IPS-NIHi11 (cell line): ENCODE measurements at places on chromosomes 2 and 18.
A peak's percentile ranks its signal among the peaks of the same experiment; 100 is the strongest.

DNA sequence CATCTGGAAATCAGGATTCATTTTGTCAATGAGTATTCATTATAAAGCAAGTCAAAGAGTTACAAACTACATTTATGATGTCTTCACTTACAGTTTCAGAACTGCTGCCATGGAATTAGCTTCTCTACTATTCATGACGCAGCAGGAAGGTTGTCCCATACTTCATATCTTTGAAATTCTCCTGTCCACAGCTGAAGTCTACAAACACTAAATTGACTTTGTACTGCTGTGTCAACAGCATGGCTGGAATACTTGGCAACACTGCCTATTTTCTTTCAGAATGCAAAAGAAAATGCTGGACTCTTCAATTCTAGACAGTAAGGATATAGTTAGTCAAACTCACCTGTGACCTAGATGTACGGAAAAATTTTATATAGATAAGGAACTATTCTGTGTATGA, 44.6 kb upstream of the UNC80 start:
- DNase-seq: no peak

DNA sequence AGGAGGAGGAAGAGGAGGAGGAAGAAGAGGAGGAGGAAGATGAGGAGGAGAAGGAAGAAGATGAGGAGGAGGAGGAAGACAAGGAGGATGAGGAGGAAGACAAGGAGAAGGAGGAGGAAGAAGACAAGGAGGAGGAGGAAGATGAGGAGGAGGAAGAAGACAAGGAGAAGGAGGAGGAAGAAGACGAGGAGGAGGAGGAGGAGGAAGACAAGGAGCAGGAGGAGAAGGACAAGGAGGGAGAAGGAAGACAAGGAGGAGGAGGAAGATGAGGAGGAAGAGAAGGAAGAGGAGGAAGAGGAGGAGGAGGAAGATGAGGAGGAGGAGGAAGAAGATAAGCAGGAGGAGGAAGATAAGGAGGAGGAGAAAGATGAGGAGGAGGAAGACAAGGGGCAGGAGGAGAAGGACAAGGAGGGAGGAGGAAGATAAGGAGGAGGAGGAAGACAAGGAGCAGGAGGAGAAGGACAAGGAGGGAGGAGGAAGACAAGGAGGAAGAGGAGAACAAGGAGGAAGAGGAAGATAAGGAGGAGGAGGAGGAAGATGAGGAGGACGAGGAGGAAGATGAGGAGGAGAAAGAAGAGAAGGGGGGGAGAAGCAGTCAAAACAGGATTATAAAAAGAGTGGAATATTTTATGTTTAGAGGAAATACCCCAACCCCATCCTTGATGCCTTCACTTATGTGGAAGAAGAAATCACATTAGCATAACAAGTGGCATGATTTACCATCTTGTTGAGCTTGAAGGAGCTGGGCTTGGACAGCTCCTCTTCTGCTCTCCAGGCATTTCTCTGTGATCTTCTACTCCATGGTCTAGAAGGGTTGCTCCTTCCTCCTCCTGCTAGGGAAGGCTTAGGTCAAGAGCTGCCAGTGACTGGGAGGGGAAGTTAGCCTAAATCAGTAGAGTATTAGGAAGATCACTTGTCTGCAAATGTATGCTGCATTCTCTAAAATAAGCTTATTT, 45.3 kb upstream of the KCTD1 start:
- DNase-seq: no peak

DNA sequence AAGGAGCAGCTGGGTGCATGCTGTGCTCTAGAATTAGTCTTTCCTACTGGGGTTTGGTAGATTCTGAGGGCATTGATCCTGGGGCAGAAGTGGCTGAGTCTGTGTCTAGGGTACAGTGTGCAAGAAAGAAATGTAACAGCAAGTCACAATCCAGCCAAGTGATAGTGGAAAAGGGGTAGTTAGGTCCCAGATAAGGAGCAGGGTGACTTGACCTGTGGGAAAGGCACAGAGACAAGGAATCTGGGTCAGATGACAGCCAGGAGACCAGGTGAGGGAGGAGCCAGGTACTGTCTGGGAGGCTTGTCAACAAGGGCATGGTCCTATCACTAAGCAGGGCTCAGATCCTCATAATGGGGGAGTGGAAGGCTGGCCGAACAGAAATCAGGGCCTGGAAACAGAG, 8.1 kb downstream of the IL37 start:
- DNase-seq: no peak

DNA sequence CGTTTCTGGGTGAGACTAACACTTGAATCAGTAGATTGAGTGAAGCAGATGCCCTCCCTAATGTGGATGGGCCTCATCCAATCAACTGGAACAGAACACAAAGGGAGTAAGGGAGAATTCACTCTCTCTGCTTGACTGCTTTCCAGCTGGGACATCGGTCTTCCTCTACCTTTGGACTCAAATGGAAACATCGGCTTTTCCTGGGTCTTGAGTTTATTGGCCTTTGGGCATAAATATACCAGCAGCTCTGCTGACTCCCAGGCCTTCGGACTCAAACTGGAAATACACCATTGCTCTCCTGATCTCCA, 311.6 kb downstream of the STK39 start:
- no peak for DNase-seq

DNA sequence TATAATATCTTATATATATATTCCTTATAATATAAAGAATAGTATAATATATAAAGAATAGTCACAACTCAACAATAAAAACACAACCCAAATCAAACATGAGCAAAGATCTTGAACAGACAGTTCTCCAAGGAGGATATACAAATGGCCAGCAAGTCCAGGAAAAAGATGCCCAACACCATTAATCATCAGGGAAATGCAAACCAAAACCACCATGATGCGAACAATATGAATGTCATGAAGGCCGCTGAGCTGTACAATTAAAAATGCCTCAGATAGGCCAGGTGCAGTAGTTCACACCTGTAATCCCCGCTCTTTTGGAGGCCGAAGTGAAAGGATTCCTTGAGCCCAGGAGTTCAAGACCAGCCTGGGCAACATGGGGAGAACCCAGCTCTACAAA, 58.9 kb downstream of the SLC35F5 start:
- DNase-seq: no peak

DNA sequence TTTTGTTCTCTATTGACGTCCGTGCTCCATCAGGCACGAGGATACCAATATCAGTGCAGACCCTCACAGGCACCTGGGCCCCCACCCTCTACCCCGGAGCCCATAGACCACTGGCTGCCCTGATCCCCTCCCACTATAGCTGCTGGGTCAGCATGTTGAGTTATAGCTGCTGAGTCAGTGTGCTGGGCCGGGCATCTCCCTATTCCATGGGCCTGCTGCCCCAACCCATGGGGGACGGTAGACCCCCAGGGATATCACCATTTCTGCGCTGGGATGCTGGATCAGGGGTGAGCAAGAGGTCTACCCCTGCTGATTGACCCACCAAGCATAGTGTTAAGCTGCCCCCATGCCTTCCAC, 100.1 kb upstream of the ST3GAL5 start:
- no peak for DNase-seq

DNA sequence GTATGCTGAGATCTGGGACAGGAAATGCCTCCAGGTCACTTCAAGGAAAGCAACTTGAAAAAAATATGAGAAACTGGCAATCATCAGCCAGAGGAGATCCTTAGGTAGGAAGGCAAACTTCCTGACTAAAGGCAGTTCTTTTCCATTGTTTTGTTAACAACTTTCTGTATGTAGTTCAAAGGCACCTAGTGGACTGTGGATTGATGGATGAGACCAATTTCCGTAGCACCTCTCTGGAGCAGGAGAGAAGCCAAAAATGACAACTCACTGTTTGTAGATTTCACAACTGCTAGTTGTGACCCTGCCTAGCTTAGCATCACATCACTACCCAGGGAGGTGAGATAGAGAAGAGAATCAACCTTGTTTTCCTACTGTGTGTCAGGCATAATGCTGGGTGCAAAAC, 21.8 kb upstream of the NOSTRIN start:
- no peak for DNase-seq

GRCh38 chr18:76579301-76579695, 84.3 kb upstream of the ZNF516 start:
- DNase-seq: no peak

DNA sequence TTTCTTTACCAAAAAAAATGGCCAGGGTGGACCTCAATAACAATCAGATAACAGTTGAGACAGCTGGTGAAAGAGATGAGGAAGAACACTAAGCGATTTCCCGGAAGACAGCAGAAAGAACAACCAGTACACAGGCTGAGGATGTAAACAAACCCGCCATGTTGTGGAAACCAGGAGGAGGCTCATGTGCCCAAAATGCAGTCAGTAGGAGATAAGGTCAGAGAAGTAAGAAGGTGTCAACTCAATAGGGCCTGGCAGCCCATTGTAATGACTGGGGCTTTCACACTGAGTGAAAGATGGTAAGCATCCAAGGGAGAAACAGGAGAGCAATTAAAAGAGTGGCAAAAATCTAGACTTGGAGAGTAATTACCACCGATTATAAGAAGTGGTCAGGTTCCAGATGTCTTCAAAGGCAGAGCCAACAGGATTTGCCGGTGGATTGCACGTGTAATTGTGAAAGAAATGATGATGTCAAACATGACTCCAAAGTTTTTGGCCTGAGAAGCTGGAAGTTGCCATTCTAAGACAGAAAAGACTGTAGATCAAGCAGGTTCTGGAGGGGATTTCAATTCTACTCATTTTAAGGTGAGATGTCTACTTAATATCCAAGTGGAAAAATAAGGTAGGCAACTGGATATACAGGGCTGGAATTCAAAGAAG, 77.7 kb upstream of the CYP1B1 start:
- DNase-seq: no peak

DNA sequence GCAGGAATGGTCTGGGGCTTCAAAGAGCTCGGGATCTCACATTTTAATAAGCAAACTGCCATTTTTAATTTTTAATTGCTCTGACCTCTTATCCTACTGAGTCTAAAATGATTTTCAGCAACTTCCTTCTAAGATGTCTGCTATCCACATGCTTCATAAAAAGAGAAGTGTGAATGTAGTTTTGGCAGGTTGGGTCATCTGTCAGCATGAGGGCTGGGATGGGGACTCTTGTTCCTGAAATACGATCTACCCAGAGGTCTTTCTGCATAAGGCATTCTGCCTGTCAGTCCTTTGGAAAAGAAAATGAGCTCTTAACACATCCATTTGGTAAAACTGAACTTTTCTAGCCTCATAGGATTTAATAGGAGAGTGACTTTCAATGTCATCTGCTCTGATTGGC, 252.8 kb upstream of the APCDD1 start:
- no peak for DNase-seq

DNA sequence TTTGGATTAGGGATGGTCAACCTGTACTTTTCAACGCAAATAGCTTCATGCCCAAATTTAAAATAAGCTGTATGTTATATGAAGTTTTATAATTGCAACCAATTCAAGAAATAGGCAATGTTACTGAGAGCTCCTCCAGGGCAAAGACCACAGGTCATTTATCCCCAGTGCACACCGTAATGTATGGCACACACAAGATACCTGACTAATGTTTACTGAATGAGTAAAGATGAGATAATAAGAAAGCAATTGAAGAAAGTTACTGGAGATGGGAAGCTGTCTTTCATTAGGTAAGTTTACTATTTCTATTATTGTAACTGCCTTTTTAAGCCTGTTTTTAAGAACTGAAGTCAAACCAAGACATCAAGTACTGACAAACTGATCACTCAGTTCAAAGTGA, 184.5 kb upstream of the VRK2 start:
- DNase-seq: no peak

DNA sequence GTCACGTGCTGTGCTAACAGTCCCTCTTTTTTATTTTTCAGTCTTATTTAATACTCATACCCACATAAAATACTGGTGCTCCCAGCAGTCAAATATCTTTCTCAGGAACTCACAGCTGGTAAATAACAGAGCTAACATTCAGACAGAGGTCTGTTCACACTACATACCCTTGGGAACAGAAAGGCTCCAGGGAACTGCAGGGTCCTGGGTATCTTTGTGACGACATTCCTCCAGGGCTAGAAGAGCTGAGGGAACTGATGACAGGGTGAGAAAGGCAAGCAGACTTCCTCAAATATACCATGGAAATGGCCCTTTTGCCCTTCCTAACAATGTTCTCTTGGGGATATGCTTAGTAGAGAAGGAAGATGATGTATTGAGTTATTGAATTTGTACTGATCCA, 19.3 kb downstream of the PDE6D start:
- DNase-seq: no peak

DNA sequence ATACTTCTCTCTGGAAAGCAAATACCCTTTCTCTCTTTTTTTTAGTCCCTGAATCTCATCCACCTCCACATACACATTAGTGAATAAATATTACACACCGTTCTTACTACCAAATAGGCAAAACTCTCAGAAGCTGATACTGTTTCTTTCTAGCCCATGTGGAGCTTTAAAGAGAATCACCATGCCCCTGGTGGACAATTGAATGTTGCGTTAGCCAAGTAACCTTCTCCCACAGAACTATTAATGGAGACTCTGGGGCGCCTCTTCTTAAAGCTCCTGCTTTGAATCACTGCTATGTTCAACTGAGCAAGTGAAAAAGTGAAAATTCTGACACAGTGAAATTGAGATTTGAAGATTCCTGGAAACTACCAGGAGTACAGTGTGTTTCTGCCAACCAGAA, 522.8 kb upstream of the CDH7 start:
- DNase-seq: peak; percentile 9

GRCh38 chr2:88709181-88709631, 17.7 kb downstream of the RPIA start:
- no peak for DNase-seq

DNA sequence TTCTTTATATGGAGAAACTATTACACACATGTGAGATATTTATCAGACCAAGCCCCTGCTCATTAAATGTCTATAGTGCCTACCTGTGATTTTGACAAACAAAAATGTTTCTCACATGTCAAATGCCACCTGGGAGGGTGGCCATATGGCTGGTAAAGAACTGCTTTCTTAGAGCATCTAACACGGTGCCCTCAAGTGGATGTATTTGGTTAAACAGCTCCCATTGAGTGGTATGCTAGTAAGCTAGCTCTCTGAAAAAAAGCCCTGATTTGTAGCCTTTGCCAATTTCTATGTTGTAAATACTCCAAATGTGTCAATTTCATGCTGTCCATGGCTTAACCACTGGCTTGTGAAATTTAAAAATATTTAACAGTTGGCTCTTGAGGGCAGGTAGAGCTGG, 94.6 kb downstream of the PMAIP1 start:
- DNase-seq: peak; percentile 48

DNA sequence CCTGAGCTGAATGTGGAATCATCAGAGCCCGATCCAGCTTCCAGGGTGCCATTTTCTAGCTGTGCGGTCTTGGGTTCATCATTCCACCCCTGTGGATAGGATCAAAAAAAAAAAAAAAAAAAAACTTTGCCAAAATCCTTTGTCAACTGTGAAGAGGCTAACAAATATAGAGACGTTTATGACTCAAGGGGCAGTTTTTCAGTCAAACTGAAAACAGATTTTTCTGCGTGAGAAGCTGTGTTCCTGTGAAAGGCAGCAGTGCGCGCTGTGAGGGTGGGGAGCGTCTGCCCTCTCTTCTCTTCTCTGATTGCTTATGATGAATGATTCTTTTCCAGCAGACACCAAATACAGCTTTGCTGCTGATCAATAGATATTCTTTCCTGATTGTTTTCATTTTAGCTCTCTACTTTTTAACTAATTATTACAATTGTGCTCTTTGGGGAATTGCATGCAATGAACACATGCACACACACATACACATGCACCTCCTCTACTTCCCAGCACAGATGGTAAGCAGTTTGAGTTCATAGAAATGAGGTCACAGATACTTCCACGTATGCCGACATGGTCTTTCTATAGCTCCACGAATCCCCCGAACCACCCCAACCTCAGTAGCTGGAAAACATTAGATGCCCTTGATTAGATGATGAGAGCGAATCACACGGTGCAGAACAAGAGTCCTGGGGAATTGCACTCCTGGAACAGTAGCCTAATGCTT, 175.4 kb downstream of the NRP2 start:
- DNase-seq: no peak
